ENCODE measurements at places on chromosomes 16 and 17. TPM values are rescaled to one million over a fixed set of nuclear protein-coding genes. Genes with fewer than 3 reads are reported as not detected.

- DNase-seq: no peak
These were observed 2.1 kb upstream of the ENGASE start for GRCh38 chr17:79072544-79072943.

DNA sequence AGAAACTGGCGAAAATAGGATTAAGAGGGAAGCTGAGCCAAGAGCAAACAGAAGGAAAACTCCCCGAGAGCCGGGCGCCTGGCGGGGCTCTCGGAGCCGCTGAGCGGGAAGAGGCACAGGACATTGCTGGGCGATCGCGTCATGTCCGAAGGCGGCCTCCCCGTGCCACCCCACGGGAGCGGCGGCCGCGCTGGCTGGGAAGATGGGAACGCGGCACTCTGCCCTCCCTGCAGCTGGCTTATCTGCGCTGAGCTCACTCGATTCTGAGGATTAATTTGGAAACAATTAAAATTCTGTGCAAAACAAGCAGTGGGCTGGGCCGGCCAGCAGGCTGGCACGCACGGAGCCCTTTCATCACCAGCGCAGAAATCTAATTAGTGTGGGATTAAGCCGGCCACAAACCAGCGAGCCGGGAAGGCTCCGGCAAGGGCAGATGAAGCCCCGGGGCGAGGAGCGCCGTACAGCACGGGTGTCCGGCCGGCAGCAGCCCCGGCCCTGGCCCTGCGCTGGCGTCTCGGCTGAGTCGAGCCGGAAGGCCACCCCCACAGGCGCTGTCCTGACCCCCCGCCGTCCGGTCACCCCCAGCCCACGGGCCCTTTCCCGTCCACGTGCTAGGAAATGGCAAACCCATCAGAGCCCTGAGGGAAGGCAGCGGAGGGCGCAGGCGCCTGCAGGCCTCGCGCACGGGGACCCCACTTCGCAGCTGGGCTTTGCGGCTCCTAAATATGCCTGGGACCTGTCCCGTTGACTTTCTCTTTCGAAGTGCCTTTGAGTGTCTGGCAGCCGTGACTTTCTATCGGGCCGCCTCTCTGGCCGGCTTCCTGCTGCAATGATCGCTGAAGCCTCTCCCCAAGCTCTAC is 37.9 kb downstream of the SOX8 start:
- no peak for DNase-seq

GRCh38 chr17:74883241-74883745 is 10.1 kb downstream of the FADS6 start:
- no peak for DNase-seq

Gene GNAO1
- total RNA-seq: not detected

DNA sequence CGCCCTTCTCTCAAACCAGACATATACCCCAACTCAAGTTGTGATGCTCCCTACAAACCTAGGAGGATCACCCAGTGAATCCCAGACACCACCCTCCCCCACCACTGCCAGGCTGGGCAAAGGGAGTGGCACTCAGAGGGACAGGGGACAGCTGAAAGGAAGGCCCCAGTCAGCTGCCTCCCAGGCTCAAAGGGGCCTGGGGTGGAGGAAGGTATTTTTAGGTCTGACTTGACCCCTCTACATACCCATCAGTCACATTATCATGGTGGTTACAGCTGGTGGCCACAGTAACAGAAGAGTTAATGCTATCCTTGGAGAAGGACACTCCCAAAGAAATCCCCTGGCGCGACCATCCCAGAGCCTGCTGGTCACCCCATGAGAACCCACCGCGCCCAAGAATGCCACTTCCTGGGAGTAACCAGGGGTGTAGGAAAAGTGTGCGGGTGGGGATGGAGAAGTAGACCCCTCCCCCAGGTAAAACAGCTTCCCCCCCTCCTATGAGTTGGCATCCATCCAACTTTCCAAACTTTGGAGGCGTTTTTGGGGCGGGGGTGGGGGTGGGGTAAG is 1.1 kb downstream of the CACNB1 start:
- no peak for DNase-seq

DNA sequence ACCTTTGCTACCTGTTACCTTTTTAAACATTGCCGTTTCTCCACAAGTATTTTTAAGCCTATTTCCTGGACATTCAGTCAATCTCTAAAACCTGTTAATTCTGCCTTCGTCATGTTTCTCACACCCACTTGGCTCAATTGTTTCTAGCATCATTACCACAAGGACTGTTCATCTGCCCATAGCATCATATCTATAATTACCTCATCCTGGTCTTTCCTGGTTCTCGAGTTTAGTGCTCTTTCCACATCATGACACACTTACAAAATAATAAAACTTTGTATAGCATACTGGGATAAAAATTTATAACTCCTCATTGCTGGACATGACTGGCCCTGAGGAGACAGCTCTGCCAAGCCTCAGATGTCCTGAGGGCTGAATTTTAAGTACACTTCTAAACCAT is 104.8 kb downstream of the CYB561 start:
- DNase-seq: no peak

GRCh38 chr17:45873728-45874127 is 20.6 kb upstream of the MAPT start:
- no peak for DNase-seq

Gene FBF1
- 9.5 TPM for total RNA-seq

DNA sequence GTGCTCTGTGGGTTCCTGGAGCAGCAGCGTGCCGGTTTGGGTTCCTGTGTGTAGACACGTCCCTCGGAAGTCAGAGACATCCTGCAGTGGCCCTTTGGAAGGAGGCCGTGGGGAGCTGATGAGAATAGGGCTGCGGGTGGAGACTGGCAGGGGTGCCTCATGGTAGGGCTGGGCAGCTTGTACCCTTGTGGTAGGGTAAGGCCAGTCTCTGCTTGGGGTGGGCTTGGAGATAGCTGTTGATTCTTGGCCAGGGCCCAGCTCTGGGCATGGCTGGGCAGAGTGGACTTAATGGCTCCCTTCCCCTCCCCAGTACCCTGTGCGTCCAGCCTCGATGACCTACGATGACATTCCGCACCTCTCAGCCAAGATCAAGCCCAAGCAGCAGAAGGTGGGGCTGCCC is 10.6 kb downstream of the POLR3E start:
- DNase-seq: no peak

Gene HNF1B
- total RNA-seq: 0.99 TPM

- DNase-seq: no peak
These were observed 20.5 kb upstream of the MED9 start for GRCh38 chr17:17456251-17456650.

DNA sequence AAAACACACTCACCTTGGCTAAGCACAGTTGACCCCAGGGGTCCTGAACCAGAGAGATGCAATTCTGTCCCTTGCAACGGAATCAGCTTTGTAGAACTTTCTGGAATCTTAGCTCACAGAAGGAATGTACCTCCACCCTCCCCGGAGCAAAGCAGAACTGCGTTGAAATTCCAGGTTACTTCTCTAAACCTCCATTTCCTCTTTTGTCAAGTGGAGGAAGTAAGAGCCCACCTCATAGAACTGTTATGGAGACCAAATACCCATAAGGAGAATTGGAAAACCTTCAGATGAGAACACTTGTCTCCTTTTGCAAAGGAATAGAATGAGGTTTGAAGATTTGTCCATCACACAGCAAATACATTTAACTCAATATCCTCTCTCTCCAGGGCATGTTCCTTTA is 86.6 kb upstream of the RBBP6 start:
- no peak for DNase-seq

Gene SLX4
- total RNA-seq: 6.5 TPM

- DNase-seq: no peak
These were observed 75.4 kb upstream of the FA2H start for GRCh38 chr16:74850027-74850426.

GRCh38 chr17:17067257-17067656 is 25.0 kb downstream of the MPRIP start:
- no peak for DNase-seq

Gene CD300H
- total RNA-seq: not detected

GRCh38 chr16:25009822-25010221 is 5.3 kb downstream of the ARHGAP17 start:
- DNase-seq: no peak

GRCh38 chr16:54817940-54818574 is 112.6 kb upstream of the IRX5 start:
- DNase-seq: no peak

DNA sequence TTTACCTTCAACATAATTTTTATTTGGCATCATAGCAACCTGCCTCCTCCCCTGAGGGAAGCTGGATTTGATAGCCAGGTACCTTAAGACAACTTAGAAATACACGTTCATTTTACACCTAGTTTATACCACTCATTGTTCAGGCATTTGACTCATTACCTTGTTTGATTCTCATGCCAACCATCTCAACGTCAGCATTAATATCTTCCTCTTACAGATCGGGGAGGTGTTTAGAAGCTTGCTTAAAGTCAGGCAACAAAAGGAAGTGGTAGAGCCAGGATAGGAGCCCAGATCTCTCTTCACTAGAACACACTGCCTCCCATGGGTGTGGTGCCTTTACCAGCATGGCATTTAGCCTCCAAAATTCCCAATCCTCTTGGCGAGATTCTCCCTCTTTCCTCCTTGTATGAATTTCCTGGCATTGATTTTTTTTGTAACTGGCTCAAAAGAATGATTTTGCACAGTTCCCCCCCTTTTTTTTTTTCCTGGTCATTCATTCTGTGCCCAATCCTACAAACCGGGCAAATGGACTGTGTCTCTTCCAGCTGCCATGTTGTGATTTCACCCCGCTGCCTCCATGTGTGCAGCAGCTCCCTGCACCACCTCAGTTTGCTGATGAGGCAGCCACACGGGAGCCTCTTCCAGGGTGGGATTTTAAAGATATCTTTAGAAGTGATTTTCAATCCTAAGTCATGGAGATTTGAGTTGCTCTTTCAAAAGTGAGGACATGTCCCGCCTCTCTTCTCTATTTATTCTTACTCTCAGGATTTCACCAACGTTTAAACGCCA is 383.6 kb downstream of the UTP18 start:
- no peak for DNase-seq

GRCh38 chr17:81522491-81523401 is 5.4 kb upstream of the FSCN2 start:
- DNase-seq: no peak

DNA sequence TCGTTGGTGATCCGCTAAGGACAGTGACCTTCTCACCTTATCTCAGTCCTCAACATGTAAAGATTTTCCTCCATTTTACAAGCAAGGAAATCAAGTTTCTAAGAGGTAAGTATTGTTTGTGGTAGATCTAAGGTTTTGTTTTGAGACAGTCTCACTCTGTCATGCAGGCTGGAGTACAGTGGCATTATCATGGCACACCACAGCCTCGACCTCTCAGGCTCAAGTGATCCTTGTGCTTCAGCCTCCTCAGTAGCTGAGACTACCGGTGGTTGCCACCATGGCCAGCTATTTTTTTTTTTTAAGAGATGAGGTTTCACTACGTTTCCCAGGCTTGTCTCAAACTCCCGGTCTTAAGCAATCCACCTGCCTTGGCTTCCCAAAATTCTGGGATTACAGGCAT is 34.9 kb downstream of the PRKCA start:
- no peak for DNase-seq

Gene PTGES3L
- total RNA-seq: 3.2 TPM

Gene SOX9
- total RNA-seq: 6.9 TPM

Gene TMC5
- total RNA-seq: not detected

DNA sequence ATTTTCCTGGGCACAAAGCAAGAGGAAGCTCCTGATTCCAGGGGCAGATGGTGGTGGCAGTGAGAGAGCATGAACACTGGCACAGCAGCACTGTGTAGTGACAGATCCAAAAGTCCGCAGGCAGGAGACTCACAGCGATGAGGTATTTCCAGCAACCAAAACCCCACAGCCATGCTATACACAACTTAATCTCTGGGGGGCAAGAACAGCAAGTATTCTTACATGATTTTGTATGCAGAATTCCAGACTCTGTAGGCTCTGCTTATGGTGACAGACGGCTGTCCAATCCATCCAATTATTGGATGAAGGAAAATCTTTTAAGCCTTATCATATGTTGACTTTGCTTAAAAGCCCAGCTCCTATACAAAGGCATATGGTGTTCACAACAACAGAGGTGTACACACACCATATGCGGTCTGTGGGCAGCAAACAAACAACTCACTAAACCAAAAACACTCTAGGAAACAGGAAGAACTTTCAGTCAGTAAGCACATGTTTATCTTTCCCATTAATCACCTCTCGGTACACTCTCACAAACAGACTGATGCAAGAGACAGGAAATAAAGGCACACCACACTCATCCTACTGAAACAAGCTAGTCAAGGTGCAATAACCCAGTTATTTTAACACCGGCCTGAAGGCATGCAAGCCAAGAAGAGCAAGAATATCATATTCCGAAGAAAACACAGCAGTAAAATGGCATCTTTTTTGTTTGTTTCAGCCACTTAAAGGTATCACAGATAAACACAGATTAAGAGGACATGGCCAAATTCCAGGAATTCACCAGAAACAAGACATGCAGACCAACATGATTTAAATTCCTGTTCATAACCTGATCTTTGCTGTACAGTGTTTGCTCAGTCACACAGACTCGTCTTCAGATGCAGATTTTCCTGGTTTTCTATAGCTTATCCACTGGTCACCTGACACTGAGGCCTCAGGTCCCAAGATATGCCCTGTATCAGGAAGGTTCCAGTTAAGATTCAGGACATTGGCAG is 47.8 kb downstream of the ERN1 start:
- no peak for DNase-seq

Gene SLC38A8
- total RNA-seq: not detected

DNA sequence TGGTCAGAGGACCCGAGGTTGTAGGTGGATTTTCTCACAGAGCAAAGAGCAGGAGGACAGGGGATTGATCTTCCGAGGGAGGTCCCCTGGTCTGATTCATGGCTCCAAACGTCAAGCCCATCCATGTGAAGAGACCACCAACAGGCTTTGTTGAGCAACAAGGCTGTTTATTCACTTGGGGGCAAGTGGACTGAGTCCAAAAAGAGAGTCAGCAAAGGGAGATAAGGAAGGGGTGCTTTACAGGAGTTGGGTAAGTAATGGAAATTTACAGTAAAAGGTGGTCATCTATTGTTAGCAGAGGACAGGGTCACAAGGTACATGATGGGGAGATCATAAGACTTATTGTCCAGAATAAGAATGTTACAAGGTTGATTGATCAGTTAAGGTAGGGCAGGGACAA is 2285.8 kb downstream of the TP53TG3F start:
- DNase-seq: no peak

DNA sequence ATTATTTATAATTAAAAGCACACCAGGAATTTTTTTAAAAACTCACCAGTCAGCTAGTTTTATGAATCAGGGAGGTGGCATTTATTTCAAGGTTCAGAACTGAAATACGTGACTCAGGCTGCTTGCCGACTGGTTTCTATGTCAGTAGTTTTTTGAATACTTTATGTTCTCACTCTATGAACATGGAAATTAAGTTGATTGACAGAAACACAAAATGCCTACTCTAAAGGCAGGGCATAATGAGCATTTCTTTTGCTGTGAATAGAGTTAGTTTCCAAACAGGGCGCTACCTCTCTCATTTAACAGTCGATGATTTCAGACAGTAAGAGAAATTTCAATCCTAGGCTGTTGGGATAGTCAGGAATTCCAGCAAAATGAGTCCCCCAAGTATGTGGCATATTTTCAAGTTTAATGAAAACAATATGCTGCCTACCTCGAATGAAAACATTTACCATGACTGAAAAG is 6.7 kb downstream of the HS3ST3B1 start:
- DNase-seq: no peak

- no peak for DNase-seq
These were observed 33.5 kb downstream of the ABCC6 start for GRCh38 chr16:16189842-16190241.

Data from glomerular endothelial cell (primary cell).